GM12891 (cell line): ENCODE measurements at places on chromosomes 4 and X.

- DNase-seq = no peak
Measured at GRCh38 chrX:153693216-153694086, 5.7 kb downstream of the SLC6A8 start.

GRCh38 chrX:11190745-11191510, 79.8 kb downstream of the HCCS start:
- DNase-seq = no peak

DNA sequence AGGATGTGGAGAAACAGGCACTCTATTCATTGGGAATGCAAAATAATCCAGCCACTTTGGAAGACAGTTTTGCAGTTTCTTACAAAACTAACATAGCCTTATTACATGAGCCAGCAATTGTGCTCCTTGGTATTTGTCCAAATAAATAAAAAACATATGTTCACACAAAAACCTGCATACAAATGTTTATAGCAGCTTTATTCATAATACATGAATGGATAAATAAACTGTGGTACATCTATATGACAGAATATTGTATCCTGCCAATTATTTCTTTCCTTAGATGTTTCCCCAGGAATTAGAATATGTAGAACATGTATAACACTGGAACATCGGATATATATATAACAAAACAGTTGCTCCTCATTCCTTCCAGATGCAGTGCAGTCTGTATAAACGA, 57.7 kb upstream of the VEGFC start:
- DNase-seq = no peak

DNA sequence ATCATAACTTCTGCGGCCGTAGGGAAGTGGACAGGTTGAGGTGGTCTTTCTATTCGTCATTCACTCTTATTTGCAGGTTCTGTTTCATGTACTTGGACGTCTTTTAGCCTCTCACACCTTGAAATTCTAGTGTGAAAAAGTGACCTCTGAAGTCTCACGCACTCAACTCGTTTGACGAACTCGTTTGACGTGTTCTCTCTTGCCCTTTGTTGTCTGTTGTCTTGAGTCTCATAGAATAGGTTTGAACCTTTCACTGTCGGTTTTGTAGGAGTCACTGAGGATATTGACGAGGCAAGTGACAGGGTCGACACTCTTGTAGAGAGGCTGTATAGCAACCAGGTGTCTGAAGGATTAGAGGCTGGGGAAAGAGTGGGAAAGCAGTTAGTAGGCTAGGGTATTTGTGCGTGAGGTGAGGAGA, 1.1 kb upstream of the PGRMC2 start:
- no peak for DNase-seq

- peak; percentile 5 for DNase-seq
Measured at GRCh38 chr4:179989975-179990374, 2253.2 kb upstream of the TENM3 start.

GRCh38 chr4:628311-628741, 3.0 kb downstream of the PDE6B start:
- DNase-seq = no peak

DNA sequence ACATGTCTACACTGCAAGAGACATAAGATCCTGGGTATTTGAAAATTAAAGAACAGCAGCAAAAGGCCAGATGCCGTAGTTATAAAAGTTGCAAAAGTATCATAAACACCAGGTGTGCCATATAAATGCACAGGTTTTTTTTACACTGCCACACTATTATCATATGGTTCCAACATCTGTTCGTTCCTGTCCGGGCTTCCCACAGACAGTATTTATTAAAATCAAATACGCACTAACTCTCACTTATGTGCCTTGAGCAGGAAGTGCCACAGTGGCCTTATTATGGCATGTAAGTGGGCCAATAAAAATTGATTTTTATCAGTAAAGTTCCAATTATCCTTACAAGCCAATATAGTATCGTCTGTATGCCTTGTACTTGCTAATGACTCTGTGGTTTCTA, 873.2 kb downstream of the RPA4 start:
- DNase-seq = no peak

- no peak for DNase-seq
Measured at GRCh38 chr4:185358959-185359358, 36.8 kb downstream of the LRP2BP start.

- DNase-seq = no peak
Measured at GRCh38 chr4:180610324-180610723, 1632.9 kb upstream of the TENM3 start.

GRCh38 chrX:39896951-39897740, 200.6 kb downstream of the BCOR start:
- DNase-seq = no peak

DNA sequence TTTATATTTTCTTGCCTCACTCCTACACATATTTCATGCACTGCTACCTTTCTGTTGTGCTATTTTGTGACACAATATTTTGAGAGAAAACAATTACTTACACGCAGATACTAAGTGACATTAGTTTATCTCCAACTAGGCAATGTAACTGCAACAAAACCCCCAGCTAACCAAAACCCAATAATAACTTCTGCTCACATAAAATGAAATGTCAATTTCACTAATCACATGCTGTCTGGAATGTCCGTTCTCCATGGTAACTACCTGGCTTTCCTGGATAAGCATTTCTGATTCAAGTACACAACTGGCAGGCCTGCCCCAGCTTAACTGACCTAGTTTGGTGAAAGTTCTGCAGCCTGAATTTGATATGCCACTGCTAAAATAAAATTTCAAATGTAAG, 313.5 kb downstream of the TMA16 start:
- no peak for DNase-seq

DNA sequence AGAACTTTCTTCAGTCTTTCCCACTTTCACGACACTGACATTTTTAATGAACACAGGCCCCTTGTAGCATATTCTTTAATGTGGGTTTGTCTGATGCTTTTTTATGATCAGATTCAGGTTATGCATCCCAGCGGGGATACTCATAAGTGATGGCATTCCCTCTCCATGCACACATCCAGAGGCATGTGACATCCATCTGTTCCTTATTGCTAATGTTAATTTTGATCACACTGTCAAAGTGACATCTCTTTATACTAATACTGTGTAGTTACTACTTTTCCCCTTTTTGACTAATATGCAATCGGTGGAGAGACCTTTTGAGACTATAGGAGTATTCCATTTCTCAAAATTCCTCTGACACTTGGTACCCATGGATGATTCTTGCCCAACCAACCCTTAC, 43.8 kb upstream of the HS3ST1 start:
- DNase-seq = no peak

- no peak for DNase-seq
Measured at GRCh38 chrX:37712458-37712857, 26.9 kb downstream of the XK start.

GRCh38 chr4:8848507-8849265, 23.0 kb downstream of the HMX1 start:
- no peak for DNase-seq

GRCh38 chr4:139622901-139623381, 42.7 kb upstream of the MGST2 start:
- no peak for DNase-seq

- DNase-seq = no peak
Measured at GRCh38 chr4:11326021-11326420, 102.7 kb downstream of the HS3ST1 start.

- DNase-seq = no peak
Measured at GRCh38 chr4:150664935-150665334, 83.0 kb downstream of the MAB21L2 start.

DNA sequence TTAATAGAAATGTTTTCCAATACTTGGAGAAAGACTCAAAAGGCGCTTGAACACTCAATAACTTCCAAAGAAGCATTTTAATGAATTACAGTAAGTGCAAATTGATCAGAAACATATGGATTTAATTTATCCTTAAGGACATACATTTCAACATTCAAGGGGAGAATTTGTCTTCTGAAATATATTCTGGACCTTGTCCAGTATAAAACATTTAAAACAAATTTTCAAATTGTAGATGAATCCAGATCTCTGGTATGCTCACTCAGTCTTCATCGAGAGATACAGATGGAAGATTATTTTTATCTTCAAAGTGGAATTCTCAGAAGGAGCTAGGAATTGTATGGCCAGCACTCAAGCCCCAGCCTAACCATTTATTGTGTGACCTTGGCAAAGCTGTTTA, 310.4 kb downstream of the ZNF674 start:
- DNase-seq = no peak

DNA sequence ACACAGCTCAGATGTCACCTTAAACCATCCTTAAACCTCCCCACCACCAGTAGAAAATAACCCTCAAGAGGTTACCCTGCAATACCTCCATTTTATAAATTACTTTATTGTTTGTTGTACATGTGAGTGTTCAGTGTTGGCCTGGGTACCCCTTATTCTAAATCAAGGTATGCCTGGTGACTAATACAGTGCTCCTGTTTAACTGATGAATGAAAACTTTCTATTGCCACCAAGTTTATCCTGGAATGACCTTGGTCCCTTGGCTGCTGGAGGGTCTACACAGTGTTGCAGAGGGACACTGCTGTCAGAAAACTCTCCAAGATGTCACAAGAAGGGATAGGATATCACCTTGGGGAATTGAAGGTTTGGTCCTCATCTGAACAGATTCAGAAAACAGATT, 7.3 kb upstream of the TXLNG start:
- no peak for DNase-seq

DNA sequence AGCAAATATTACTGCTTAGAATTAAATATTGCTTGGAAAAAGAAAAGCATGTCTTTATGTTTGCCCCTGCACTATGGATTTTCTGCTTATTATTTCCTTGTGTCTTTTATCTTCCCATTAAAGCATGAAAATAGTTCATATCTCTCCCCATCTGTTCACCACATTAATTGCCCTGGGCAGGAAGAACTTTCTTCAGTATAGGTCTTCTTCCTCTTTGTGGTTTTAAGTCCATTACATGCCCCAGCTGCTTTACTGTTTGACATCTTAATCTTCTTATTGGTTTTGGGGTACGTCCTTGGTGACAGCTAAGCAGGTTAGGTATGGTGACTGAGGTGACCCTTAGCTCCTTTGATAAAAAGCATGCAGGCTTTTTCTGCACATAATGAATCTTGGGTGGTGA, 157.3 kb downstream of the AASDH start:
- DNase-seq = no peak

DNA sequence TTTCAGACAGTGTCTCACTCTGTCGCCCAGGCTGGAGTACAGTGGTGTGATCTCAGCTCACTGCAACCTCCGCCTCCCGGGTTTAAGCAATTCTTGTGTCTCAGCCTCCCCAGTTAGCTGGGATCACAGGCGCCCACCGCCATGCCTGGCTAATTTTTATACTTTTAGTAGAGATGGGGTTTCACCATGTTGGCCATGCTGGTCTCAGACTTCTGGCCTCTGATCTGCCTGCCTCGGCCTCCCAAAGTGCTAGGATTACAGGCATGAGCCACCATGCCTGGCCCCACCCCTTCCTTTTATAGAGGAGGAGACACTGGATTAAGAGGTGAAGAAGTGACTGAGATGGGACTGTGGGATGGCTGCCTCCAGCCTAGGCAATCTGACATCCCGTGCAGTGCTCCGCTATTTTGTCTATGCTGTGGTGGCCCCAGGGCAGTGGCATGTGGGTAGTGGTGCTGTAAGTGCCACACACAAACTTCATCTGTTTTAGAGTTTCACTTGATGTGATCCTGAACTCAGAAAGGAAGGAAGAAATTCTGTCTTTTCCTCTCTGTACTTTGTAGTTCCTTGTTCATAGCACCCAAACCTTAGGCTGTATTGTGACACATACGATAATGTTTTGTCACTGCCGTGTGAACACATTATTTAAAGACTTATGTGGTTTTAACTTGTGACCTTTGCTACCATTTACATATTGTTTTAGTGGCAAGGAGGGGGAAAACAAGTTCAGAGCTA, 48.9 kb downstream of the FNIP2 start:
- no peak for DNase-seq

DNA sequence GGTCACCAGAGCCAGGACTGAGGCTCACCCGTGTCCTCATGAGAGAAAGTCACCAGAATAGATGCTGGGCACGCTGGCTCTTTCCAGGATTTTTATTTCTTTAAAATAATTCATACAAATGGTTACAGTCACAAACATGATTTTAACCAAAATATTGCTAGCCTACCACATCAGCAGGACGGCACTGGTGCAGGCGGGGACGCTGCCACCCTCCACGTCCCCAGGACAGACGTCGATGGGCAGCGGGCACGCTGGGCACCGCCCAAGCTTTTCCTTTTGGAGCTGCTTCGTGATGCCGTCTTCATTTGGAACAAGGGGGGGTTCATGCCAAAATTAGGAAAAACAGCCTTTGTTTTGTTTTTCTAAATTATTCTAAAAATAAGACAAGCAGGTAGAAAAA, 37.6 kb downstream of the CTBP1 start:
- DNase-seq = no peak

- DNase-seq = no peak
Measured at GRCh38 chr4:180947425-180947824, 1295.8 kb upstream of the TENM3 start.

DNA sequence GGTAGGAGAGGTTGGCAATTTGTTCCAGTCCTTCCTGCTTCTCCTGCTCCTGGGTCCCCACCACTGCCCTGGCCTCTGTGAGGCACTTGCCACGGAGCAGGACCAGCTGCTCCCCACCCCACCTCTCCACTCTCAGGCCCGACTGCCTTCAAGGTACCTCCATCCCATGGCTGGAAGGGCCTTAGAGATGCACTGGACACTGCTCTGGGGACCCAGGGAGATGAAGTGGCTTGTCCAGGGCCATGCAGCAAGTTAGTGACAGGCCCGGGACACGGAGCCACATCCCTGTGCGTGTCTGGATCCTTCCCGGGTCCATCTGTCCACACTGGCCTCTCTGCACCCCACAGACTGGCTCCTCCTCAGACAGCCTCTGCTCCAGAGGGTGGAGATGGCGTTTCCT, 105.3 kb downstream of the CPZ start:
- no peak for DNase-seq

- no peak for DNase-seq
Measured at GRCh38 chr4:152606753-152607152, 70.9 kb upstream of the FBXW7 start.

- DNase-seq = no peak
Measured at GRCh38 chr4:184861047-184861446, 35.3 kb upstream of the ACSL1 start.

DNA sequence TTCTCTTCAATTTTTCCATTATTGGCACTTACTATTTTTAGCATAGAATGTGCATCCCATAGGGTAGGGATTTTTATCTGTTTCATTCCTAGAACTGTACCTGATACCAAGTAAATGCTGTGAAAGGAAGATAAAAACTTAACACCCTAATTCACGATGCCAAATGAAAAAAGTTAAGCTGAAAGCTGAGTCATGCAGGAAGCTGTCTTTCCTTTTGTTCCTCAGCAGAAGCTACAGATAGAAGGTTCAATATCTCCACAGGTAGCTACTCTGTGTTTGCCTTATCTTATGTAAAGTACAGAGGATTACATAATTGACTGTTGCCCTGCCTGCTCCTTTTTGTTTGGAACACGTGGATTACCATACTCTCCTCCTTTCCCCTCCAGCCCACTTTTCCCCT, 77.0 kb downstream of the LRP2BP start:
- no peak for DNase-seq

GRCh38 chr4:161926033-161926828, 237.6 kb downstream of the FSTL5 start:
- no peak for DNase-seq

GRCh38 chr4:123506011-123506695, 109.6 kb downstream of the SPRY1 start:
- DNase-seq = no peak

GRCh38 chr4:154485127-154485773, 6.3 kb downstream of the DCHS2 start:
- DNase-seq = no peak

- no peak for DNase-seq
Measured at GRCh38 chrX:17976955-17977354, 115.9 kb upstream of the RAI2 start.

- DNase-seq = no peak
Measured at GRCh38 chr4:158949099-158949498, 153.8 kb upstream of the RAPGEF2 start.

- DNase-seq = no peak
Measured at GRCh38 chrX:47178337-47178736, 15.3 kb upstream of the UBA1 start.
